Activated B cell treated with CpG ODN at 0.5 μM for 24 hours (primary cell): ENCODE measurements at places on chromosomes 16 and 17. TPM values are rescaled to one million over a fixed set of nuclear protein-coding genes. Genes with fewer than 3 reads are reported as not detected.
A peak's percentile ranks its signal among the peaks of the same experiment; 100 is the strongest.

Gene ZPBP2
- 1.2 and 1.6 TPM in 2 replicates for total RNA-seq

- no peaks in the 10 kb centered on the region for H3K27me3 ChIP-seq
- no peak overlapping the region for H3K27ac ChIP-seq
- no peaks in the 10 kb centered on the region for H3K4me1 ChIP-seq
These were observed 269.5 kb upstream of the N4BP1 start for GRCh38 chr16:48879223-48880122.

Gene CSH1
- total RNA-seq: not detected in 2 replicates

Gene HBQ1
- not detected in 2 replicates for total RNA-seq

DNA sequence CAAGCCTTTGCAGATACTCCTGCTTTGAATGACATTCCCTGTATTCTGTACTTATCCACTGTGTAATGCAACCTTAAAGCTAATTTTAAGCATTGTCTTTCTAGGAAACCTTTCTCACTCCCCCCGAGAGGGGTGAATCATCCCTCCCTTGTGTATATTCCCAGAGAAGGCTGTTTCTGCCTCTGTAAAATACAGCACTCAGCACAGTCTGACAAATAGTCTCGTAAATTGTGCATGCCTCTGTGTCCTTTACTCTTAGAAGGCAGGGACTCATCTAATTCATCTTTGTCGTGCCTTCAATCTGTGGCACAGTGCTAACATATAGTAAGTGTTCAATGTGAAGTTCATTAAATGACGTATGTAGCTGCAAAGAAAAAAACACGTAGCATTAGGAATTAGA, 200.7 kb downstream of the CA10 start:
- no peak for DNase-seq
- no peaks in the 10 kb centered on the region for H3K27me3 ChIP-seq
- H3K27ac ChIP-seq: no peak overlapping the region
- no peaks in the 10 kb centered on the region for H3K36me3 ChIP-seq
- no peaks in the 10 kb centered on the region for H3K4me1 ChIP-seq

DNA sequence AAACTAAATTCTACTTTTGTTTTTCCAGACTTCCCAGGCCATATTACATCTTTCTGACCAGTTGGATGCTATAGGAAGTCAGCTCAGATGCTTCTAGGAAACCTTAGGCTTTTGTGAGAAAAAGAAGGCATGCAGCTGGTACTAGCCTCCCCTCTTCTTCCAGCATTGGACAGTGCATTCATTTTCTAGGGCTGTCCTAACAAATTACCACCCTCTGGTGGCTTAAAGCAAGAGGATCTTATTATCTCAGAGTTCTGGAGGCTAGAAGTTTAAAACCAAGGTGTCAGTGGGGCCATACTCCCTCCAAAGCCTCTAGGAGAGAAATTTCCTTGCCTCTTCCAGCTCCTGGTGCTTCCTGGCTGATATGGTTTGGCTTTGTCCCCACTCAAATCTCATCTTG, 467.8 kb downstream of the SLC39A11 start:
- H3K36me3 ChIP-seq: no peaks in the 10 kb centered on the region
- no peak overlapping the region for H3K27ac ChIP-seq
- no peak overlapping the region for H3K4me3 ChIP-seq

Gene CASKIN1
- total RNA-seq: not detected in 2 replicates

GRCh38 chr17:54795046-54795445, 105.6 kb upstream of the TOM1L1 start:
- no peak overlapping the region for H3K27ac ChIP-seq
- no peaks in the 10 kb centered on the region for H3K4me1 ChIP-seq
- H3K36me3 ChIP-seq: no peaks in the 10 kb centered on the region
- no peaks in the 10 kb centered on the region for H3K27me3 ChIP-seq
- no peak for DNase-seq

GRCh38 chr16:19389246-19389645, 28.4 kb upstream of the TMC5 start:
- no peak overlapping the region for H3K4me3 ChIP-seq
- no peaks in the 10 kb centered on the region for H3K36me3 ChIP-seq
- H3K27ac ChIP-seq: no peak overlapping the region
- peak; percentile 22 for DNase-seq

GRCh38 chr16:2486645-2487516, 12.0 kb downstream of the TBC1D24 start:
- no peaks in the 10 kb centered on the region for H3K27me3 ChIP-seq
- peak; percentile 73 for DNase-seq
- H3K27ac ChIP-seq: peak overlapping the region; percentile 83
